ENCODE measurements at places on chromosomes 16 and 17.
A peak's percentile ranks its signal among the peaks of the same experiment; 100 is the strongest.

- no peak overlapping the region for H3K4me3 ChIP-seq
- no peak overlapping the region for H3K27ac ChIP-seq
- DNase-seq, result no peak
- H3K4me1 ChIP-seq, result no peaks in the 10 kb centered on the region
- peaks cover 17% of the 10 kb centered on the region for H3K27me3 ChIP-seq
These were observed 30.4 kb upstream of the HEATR6 start for GRCh38 chr17:60109161-60109560.

GRCh38 chr17:74429604-74430384 is 2.1 kb upstream of the GPRC5C start:
- peaks cover 35% of the 10 kb centered on the region for H3K4me1 ChIP-seq
- peaks cover 36% of the 10 kb centered on the region for H3K36me3 ChIP-seq
- H3K4me3 ChIP-seq, result peak overlapping the region; percentile 91
- DNase-seq, result no peak
- H3K27me3 ChIP-seq, result no peaks in the 10 kb centered on the region

DNA sequence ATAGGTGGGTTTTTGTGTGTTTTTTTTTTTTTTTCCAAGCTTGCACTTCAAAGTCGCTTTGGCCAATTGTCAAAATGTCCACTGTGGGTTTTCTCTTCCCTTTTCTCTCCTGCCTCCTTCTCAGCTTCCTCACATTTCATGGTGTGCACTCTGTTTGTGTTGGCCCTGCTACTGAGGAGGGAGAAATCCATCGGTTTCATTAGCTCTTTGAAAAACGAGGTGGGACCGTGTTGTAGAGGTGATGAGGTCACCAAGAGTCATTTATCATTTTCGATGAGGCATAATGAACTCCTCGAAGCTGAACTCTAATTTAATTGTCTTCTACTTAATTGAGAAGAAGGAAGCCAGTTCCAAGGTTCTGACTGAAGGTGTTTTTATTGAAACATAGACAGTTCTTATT is 174.4 kb upstream of the TOX3 start:
- no peak for DNase-seq
- H3K27ac ChIP-seq, result no peak overlapping the region
- peaks cover 13% of the 10 kb centered on the region for H3K27me3 ChIP-seq
- H3K4me1 ChIP-seq, result peaks cover 8% of the 10 kb centered on the region

DNA sequence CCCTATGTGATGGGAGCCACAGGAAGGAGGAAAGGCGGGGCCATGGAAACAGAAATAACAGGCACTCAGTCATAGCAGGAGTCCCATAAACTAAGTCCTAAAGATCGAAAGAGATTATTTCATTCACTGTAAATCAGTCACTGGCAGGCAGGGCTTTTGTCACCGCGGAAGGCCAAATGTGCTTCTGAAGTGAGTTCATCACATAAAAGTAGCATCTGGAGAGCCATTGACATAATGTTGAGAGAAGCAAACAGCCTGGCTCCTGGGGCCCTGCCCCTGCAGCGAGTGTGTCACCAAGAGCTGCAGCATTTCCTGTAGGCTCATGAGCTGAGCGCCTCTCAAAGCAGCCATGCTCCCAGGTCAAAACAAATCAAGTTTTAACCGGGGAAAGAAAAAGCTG is 476.2 kb downstream of the HAPSTR1 start:
- no peaks in the 10 kb centered on the region for H3K36me3 ChIP-seq
- DNase-seq, result no peak

DNA sequence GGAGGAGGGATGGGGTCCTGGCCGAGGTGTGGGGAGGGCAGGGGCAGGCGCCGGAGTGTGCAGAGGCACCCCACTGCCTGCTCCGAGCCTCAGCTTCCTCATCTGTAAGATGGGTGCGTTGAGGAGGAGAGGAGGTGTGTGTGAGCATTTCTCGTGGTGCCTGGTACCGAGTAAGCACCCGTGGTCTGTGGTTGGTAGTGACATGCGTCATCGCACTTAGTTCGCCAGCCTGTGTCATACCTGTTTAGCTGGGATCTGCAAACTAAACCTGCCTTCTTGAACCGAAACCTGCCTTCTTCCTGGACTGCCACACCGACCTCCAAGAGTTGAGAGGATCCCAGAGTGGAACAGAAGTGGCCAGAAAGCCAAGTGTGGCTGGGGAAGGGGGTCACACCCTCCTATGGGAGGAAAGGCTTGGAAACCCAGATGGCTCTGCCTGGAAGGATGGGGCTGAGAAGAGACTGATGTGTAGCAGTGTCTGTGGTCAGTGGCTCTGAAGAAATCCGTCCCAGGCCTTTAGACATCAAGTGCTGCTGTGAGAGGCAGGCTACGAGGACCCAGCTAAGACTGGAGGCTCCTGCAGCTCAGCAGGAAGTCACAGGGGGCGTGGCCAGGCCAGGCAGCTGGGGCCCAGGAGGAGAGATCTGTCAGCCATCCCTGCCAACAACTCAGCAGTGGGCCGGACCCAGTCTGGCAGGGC is 162.6 kb upstream of the PLCG2 start:
- DNase-seq, result peak; percentile 25
- H3K27ac ChIP-seq, result no peak overlapping the region
- H3K4me3 ChIP-seq, result no peak overlapping the region
- peaks cover 6% of the 10 kb centered on the region for H3K36me3 ChIP-seq

DNA sequence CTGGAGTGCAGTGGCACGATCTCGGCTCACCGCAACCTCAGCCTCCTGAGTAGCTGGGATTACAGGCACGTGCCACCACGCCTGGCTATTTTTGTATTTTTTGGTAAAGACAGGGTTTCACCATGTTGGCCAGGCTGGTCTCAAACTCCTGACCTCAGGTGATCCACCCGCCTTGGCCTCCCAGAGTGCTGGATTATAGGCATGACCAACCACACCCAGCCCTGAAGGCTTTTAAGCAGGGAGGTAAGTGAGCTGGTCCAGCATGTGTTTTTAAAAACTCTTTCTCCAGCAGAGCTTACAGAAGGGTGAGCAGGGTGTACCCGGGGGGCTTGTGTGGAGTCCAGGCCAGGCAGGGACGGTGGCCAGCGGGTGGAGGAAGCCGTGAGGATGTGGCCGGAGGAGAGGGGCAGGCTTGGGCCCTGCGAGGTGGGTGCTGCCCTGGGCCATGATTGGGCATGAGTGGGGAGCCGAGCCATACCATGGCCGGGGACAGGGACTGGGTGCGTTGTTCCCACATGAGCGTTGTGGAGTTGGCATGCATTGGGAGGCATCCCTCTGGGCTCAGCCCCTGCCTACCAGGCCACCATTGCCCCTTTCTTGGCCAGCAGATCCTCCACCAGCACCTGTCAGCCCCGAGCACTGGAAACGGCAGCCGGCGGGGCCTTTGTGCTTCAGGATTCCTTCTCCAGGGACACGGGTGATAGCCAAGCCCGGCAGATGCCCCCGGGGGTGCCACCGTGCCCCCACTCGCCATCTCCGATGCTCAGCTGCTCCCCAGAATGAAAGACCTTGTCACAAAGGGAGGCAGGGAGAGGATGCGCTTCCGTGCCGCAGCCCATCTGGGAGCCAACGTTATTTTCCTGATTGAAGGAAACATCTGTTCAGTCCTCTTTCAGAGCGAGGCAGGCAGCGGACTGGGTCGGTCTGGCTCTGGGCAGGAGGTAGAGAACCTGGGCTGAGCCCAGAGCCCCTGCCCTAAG is 64.5 kb downstream of the RAI1 start:
- H3K27me3 ChIP-seq, result no peaks in the 10 kb centered on the region
- H3K27ac ChIP-seq, result no peak overlapping the region
- H3K4me3 ChIP-seq, result no peak overlapping the region
- DNase-seq, result no peak

- DNase-seq, result peak; percentile 81
- H3K27ac ChIP-seq, result peak overlapping the region; percentile 47
- no peaks in the 10 kb centered on the region for H3K27me3 ChIP-seq
- peak overlapping the region; percentile 76 for H3K4me3 ChIP-seq
These were observed 118.2 kb upstream of the SMURF2 start for GRCh38 chr17:64780096-64781013.

DNA sequence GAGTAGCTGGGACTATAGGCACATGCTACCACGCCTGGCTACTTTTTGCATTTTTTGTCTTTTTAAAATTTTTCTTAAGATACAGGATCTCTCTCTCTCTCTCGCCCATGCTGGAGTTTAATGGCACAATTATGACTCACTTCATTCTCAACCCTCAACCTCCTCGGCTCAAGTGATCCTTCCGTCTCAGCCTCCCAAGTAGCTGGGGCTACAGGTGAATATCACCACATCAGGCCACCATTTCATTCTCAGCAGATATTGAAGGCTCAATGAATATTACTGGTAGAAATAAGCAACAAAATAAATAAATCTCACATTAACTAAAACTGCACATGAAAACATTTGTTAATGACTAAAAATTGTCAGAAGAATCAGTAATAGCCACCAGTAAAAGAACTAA is 41.7 kb downstream of the BRIP1 start:
- H3K4me3 ChIP-seq, result no peak overlapping the region
- no peaks in the 10 kb centered on the region for H3K27me3 ChIP-seq
- peaks cover 5% of the 10 kb centered on the region for H3K36me3 ChIP-seq
- H3K27ac ChIP-seq, result no peak overlapping the region
- no peak for DNase-seq

DNA sequence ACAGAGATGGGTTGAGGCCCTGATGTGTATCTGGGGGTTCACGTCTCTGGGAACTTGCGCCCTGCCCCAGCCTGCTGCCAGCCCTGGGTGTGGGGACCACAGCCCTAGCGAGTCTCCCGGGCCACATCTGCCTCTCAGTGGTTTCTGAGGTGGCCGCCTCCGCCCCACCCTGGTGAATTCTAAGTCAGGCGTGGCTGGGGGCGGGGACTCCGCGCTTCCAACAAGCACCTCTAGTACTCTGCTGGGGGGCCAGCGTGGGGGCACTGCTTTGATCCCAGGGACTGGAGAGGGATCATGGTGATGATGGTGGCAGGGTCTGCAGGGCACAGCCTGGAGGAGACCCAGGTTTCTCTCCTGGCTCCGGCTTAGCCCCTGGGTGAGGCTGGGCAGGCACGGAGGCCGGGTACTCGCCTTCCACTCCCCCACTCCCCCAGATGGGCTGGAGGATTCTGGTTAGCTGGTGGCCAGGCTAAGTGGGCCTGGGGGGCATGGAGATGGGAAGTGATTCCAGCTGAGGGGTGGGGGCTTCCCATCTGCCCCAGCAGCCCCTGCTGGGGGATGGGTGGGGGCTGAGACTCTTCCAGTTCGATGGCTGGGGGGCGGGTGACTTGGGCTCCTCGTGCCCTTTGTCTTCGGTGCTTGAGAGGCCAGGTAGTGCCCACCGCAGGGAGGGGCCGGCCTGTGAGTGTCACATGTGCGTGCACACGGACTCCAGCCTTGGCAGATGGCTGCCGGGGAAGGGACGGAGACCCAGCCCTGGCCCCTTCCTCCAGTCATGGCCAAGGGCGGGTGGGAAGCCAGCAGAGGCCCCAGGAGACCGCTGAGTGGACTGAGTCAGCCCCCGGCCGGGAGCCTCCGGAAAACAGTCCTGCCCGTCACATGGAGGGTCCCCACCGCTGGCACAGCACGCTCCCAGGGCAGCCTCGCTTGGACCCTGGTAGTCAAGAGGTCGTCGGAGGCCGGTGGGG is 3.9 kb downstream of the GLIS2 start:
- no peaks in the 10 kb centered on the region for H3K27me3 ChIP-seq
- no peak overlapping the region for H3K4me3 ChIP-seq
- H3K36me3 ChIP-seq, result peaks cover 39% of the 10 kb centered on the region
- no peak overlapping the region for H3K27ac ChIP-seq
- no peak for DNase-seq

GRCh38 chr17:74386386-74386785 is 19.1 kb downstream of the GPR142 start:
- H3K36me3 ChIP-seq, result no peaks in the 10 kb centered on the region
- H3K4me3 ChIP-seq, result no peak overlapping the region
- peaks cover under 1% of the 10 kb centered on the region for H3K4me1 ChIP-seq
- H3K27me3 ChIP-seq, result peaks cover 27% of the 10 kb centered on the region
- no peak for DNase-seq

DNA sequence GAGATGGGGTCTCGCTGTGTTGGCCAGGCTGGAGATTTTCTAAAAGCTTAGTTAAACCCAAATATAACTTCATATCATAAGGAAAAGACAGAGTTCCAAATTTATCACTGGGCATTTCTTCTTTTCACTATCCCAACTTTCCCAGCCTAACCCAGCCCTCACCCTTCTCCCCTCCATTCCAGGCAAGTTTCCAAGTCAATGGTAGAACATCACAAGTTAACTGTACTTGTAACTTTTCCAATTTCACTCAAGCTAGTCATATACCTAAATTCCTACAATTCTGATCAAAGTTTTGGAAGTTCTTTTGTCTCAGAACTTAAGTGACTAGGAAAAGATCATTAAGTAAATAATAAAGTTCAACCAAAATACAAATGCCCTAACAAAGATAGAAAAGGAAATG is 61.2 kb downstream of the USP32 start:
- H3K4me1 ChIP-seq, result no peaks in the 10 kb centered on the region
- DNase-seq, result no peak
- no peak overlapping the region for H3K27ac ChIP-seq

- peaks cover 6% of the 10 kb centered on the region for H3K36me3 ChIP-seq
- no peak overlapping the region for H3K27ac ChIP-seq
- H3K27me3 ChIP-seq, result peaks cover 62% of the 10 kb centered on the region
- H3K4me3 ChIP-seq, result no peak overlapping the region
These were observed 17.1 kb downstream of the SGCA start for GRCh38 chr17:50182783-50183420.

- peaks cover 41% of the 10 kb centered on the region for H3K4me1 ChIP-seq
- no peaks in the 10 kb centered on the region for H3K27me3 ChIP-seq
- peak overlapping the region; percentile 76 for H3K27ac ChIP-seq
- H3K4me3 ChIP-seq, result peak overlapping the region; percentile 81
- peak; percentile 24 for DNase-seq
- H3K36me3 ChIP-seq, result peaks cover 57% of the 10 kb centered on the region
These were observed 1.3 kb downstream of the GSPT1 start for GRCh38 chr16:11914210-11915113.

- H3K27ac ChIP-seq, result no peak overlapping the region
- peaks cover 10% of the 10 kb centered on the region for H3K4me1 ChIP-seq
- H3K4me3 ChIP-seq, result peak overlapping the region; percentile 67
These were observed 1.4 kb upstream of the SLC22A31 start for GRCh38 chr16:89201439-89202377.

GRCh38 chr16:24289166-24289700 is 33.1 kb downstream of the CACNG3 start:
- H3K4me1 ChIP-seq, result peaks cover 9% of the 10 kb centered on the region
- H3K27ac ChIP-seq, result no peak overlapping the region
- H3K27me3 ChIP-seq, result peaks cover 67% of the 10 kb centered on the region
- H3K36me3 ChIP-seq, result no peaks in the 10 kb centered on the region
- H3K4me3 ChIP-seq, result no peak overlapping the region

GRCh38 chr17:79997011-79997660 is 38.5 kb downstream of the TBC1D16 start:
- H3K27ac ChIP-seq, result no peak overlapping the region
- peaks cover 24% of the 10 kb centered on the region for H3K36me3 ChIP-seq
- no peak for DNase-seq

- H3K36me3 ChIP-seq, result peaks cover 75% of the 10 kb centered on the region
- H3K27me3 ChIP-seq, result no peaks in the 10 kb centered on the region
- H3K27ac ChIP-seq, result peak overlapping the region; percentile 69
These were observed 1.3 kb downstream of the HGS start for GRCh38 chr17:81685108-81685507.
